G401 (cell line): ENCODE measurements at places on chromosomes 1 and 21. TPM values are rescaled to one million over a fixed set of nuclear protein-coding genes. Genes with fewer than 3 reads are reported as not detected.

DNA sequence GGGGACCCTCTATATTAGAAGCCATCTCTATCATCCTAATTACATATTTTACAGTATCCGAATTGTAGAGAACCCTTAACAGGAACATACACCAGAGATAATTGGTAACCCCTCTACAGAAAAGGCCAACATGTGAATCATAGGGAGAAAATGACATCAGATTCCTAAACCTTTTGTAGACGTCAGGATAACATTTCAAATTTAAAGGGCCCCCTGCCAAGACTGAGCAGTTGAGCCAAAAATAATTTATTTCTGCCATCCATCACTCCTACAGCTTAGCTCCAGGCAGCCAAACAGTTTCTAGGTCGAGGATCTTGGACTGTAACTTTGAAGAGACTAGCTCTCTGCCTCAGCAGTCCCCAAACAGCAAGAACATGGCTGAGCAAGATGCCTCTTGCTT, 21.2 kb downstream of the ZNF697 start:
- no peak for DNase-seq

DNA sequence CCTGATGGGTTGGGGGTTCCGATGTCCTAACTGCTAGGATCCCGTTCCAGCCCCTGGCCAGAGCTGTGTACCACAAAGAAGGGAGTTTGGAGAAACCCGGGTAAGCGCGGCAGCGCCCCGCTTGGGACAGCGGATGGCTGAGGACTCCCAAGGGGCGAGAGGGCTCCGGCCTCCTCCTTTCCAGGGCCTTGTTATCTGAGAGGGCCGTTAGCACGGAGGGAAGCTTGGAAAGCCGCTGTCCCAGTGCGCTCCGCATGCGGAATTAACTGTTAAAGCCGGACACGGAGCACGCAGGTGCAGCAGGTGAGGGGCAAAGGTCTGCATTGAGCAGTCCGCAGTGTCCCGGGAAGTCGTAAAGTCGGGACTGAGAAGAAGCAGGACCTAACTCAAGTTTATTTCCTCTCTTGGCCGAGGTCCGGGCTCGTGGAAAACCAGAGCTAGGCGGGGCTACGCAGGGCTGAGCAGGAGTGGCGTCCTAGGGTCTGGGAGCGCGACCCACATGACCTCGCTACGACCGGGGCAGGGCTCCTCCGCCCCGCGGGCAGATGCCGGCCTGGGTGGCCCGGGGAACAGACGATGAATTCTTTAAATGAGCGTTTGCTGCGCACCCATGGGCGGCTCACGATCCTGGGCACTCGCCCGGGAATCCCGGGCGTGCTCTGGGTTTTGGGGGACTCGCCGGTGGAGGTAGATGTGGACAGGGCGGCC, 4.5 kb downstream of the LHX4 start:
- DNase-seq = no peak

The HLX gene
- total RNA-seq = not detected in 2 replicates

The CELA3A gene
- total RNA-seq = not detected in 2 replicates

The GLUL gene
- 862 and 1,000 TPM in 2 replicates for total RNA-seq

DNA sequence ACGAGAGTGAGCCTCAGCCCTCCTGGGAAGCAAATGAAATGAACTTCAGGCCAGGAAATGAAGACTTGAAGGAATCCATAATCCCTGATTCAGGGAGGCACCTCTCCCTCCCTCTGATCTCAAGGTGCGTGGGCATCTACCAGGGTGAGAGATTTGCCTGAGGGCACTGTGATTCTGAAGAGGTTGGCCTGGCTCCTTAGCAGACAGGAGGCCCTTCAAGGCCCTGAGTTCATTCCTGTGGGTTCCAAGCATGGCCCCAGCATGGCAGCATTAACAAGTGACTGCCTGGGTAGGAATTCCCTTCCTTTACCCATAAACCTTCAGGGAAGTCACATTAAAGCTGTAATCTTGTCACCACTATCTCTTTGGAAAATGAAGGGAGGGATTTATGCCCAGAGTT, 29.8 kb upstream of the IFNGR2 start:
- no peak for DNase-seq

The TDRD5 gene
- not detected in 2 replicates for total RNA-seq

The APOBEC4 gene
- total RNA-seq = not detected in 2 replicates

DNA sequence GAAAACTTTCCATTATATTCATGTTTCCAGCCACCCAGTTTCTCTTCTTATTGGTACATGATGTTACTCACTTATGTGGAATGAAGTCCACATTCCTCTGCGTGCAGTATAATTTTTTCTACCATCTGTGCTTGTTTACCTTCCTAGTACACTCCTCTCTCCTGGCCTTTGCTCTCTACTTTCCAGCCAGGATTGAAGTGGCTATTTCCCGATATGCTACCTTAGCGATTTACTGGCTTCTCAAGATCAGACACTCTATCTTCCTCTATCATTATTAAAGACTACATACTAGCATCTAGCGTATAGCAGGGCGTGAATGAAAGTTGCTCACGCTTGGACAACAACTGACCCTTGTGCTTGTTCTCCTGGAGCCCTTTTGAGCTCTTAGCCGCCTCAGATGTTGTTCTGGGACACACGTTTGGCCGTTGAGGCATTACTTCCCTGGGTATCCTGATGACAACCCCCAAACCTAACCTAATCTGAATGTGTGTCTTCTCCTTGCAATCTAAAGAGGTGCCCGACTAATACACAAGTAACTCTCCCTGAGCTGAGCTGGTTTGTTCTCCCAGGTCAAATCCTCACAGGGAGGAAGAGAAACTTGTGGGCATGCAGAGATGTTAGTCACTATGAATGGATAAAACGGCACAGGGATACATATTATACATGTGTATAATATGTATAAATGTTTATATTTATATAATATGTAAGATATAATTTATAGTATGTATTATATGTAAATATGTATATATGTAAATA, 13.4 kb upstream of the MTARC2 start:
- DNase-seq = no peak

The LYPLA2 gene
- 99.8 and 119 TPM in 2 replicates for total RNA-seq

GRCh38 chr1:198416296-198416695, 124.2 kb downstream of the ATP6V1G3 start:
- no peak for DNase-seq

DNA sequence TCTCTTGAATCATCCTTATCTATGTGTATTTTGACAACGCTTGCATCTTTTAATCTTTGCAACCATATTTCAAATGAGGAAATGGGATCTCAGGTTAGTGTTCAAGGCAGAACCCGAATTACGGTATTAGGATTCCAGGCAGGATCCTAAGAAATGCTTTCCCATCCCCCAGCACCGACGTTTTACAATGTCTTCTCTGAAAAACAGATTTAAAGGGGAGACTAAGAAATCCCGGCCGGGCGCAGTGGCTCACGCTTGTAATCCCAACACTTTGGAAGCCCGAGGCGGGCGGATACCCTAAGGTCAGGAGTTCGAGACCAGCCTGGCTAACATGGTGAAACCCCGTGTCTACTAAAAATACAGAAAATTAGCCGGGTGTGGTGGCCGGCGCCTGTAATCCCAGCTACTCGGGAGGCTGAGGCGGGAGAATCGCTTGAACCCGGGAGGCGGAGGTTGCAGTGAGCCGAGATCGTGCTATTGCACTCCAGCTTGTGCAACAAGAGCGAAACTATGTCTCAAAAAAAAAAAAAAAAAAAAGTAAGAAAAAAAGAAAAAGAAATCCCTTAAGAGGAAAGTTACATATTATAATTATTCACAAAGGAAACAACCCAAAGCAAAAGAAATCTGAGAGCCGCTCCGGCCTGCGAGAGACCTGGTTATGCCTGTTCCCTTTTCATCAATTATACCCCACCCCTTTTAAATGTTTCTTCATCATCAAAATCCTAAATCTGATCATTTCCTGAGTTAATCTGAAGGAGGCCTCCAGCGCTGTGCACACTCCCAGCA, 801 bp upstream of the GORAB start:
- DNase-seq = peak; percentile 26

- no peak for DNase-seq
Observed at GRCh38 chr1:87829360-87829759, 500.7 kb downstream of the LMO4 start.

GRCh38 chr1:151916726-151917370, 7.5 kb upstream of the THEM4 start:
- no peak for DNase-seq

DNA sequence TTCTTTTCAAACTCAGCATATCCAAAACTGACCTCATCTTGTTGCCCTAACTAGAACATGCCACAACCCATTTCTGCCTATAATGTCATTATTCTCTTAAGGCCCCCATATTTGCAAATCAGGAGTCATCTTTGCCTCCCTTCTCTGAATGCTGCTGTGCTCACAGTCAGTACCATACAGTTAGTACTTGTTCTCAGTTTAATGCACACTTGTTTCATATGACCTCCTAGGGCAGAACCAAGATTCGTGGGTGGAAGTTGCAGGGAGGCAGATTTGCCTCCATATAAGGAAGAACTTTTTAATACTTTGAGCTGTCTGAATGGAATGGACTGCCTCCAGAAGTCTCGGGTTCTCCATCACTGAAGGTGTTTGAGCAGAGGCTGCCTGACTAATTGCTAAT, 9.2 kb downstream of the CAP1 start:
- no peak for DNase-seq

- DNase-seq = no peak
Observed at GRCh38 chr1:200180821-200181220, 153.3 kb downstream of the NR5A2 start.

GRCh38 chr1:29502911-29503840, 266.9 kb downstream of the PTPRU start:
- no peak for DNase-seq

DNA sequence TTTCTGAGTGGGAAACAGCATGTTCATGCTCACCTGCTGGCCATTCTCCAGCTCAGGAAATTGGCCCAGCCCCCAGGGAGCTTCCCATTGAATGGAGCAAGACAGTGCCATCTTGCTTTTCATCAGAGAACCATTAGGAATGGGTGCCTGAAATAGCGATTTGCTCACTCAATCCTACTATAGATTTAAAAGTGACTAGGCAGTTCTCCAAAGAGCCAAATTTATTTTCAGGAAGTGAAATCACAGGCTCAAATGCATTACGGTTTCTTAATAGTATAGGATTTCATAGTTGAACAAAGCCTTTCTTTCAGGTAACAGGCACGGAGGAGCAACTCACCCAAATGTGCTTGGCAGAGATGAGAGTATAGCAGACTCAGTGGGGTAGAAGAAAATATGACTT, 272.1 kb downstream of the GRIK1 start:
- peak; percentile 27 for DNase-seq

- no peak for DNase-seq
Observed at GRCh38 chr1:153058154-153058553, 842 bp upstream of the SPRR2A start.

- DNase-seq = peak; percentile 39
Observed at GRCh38 chr1:24463776-24464735, 38.6 kb upstream of the RCAN3 start.

DNA sequence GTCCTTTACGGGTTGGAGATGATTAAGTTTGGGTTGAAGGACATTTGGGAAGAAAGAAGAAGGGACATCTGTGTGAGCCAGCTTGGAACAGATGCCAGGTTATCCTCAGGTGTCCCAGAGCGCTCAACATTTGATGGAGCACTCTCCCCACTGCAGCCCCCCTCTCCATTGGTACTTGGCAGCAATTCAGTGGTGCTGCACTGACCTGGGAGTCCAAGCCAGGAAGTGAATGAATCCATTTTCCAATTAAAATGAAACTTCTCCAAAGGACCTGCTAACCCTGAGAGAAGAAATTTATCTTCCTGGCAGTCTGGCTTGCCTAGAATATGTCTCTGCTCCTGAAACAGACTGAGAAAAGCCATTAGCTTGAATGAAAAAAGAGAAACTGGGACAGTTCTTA, 67.1 kb downstream of the FGGY start:
- no peak for DNase-seq

DNA sequence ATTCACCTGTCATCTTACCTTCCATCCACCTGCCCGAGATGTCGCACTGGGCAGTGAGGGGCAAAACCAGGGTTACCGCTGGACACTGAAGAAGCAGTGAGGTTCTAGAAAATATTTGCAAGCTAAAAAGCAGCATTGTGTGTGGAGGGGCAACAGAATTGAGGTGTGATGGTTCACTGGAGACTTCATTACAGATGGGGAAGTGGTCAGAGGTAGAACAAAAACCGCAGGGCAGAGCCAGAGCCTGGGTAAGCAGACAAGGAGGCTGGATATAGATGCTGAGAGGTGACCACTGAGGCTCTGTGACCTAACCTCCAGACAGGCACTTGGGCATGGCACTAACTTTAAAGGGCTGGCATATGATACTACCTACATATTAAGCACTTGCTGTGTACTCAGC, 363.9 kb upstream of the PROX1 start:
- no peak for DNase-seq

- no peak for DNase-seq
Observed at GRCh38 chr1:212366901-212367300, 47.8 kb downstream of the PACC1 start.

DNA sequence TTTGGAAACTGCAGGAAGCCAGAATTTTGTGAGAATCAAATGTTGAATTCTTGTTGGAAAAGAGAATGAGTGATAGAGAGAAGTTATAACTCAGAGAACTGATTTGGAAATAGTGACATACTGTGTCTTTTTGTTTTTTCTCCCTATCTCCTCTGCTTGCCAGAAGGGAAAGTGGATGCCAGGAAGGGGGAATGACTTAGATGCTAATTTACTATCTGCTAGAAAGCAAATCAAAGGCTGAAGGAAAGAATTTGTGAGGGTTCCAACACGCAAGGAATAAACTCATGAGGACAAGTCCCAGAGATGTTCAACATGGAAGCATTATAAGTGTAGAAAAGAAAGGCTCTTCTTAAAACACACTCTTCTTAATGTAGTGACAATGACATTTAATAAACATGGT, 20.5 kb upstream of the LRRC39 start:
- DNase-seq = no peak

- DNase-seq = no peak
Observed at GRCh38 chr1:184191181-184191621, 139.7 kb downstream of the TSEN15 start.

GRCh38 chr1:38670544-38671122, 188.9 kb downstream of the RRAGC start:
- no peak for DNase-seq

GRCh38 chr1:221725735-221726672, 15.9 kb downstream of the DUSP10 start:
- DNase-seq = no peak

DNA sequence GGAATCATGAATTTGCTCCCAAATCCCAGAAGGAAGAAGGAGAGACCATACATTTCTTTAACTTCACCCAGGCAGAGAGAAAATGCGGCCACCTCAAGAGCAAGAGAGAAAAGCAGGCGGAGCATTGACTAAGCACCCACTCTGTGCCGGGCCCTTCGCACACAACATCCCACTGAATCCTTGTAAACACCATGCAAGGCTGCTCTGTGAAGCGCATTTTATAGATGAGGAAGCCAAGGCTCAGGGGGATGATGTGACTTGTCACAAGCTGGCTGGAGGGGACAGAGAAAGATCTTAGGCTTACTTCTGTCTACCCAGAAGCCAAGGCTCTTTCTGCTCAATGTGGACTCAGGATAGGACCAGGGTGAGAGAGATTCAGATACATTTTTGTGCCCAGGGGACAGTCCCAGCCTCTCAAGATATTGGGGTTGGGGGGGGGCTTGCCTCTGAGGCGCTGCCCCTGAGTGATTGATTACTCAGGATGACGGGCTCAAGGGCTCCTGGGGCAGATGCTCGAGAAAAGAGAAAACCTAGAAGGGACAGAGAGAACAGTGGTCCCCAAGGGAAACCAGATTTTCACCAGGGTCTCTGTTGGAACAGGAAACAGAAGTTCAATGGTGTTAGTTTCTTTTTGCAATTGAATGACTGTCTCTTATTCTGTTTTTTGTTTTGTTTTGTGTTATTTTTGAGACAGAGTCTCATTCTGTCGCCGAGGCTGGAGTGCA, 19.5 kb downstream of the PADI2 start:
- no peak for DNase-seq
